ENCODE measurements at places on chromosomes 1 and 21.

DNA sequence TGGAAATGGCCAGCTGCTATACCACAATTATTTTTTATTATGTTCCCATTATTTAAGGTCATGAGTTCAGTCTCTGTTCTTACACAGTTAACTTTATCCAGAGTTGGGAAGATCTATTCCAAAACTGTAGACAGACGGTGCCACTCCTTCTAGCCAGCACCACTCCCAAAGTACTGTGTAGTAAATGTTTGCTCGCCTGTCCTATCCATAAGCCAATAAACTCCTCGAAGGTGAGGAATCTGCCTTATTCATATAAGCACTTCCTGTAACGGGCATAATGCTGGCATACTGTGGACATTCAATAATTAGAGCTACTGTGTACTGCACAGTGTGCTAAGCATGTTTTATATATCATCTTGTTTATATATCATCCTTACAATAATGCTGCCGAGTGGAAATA is 26.1 kb upstream of the STMN1 start:
- DNase-seq, result no peak

GRCh38 chr1:180952657-180953013 is 39.9 kb downstream of the KIAA1614 start:
- DNase-seq, result no peak

DNA sequence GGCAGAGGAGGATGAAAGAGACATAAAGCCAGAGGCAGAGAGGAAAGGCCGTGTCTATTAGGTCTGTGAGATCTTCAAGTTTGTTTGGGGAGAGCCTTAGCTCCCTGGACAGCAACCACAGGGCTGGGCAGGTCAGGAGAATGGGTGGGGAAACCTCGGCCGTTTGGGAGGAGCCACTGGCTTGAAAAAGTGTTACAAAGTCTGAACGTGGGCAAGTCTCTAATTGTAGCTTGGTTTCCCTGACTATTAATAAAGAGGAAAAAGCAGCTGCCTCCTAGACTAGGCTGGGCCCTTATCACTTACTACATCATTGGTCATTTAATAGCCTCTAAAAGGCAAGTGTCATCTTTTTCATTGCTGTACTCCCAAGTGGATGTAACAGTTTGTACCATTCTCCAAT is at the start of gene CCDC17:
Gene CCDC17 (minus strand): TSS at position 83 of the 400 bp plus-strand sequence. CDS start 145 bp downstream, outside the sequence.
- DNase-seq, result no peak

- no peak for DNase-seq
These were observed 56.3 kb upstream of the MAP10 start for GRCh38 chr1:232748910-232749368.

- DNase-seq, result peak; percentile 56
These were observed 585 bp downstream of the GPR3 start for GRCh38 chr1:27392778-27393635.

- DNase-seq, result no peak
These were observed 55.9 kb downstream of the HNRNPR start for GRCh38 chr1:23288201-23288600.

DNA sequence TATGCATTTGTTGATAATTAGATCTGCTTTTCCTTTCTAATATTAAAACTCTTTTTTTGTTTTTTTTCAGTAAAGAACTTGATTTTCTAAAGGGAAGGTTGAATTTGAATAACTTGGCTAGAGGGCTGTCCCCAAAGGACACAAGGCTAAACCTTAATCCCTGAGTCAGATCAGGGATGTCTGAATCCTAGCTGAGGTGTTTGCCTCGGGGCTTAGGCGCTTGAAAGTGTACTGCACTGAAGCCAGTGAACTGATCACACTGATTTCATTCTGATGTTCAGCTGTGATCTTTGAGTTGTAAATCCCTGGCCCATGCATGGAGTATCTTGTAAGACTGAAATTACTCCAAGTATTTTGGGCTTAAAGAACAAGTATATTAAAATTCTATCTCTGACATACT is 42.8 kb downstream of the MTR start:
- no peak for DNase-seq

- no peak for DNase-seq
These were observed 135.9 kb upstream of the HMCN1 start for GRCh38 chr1:185598332-185598731.

DNA sequence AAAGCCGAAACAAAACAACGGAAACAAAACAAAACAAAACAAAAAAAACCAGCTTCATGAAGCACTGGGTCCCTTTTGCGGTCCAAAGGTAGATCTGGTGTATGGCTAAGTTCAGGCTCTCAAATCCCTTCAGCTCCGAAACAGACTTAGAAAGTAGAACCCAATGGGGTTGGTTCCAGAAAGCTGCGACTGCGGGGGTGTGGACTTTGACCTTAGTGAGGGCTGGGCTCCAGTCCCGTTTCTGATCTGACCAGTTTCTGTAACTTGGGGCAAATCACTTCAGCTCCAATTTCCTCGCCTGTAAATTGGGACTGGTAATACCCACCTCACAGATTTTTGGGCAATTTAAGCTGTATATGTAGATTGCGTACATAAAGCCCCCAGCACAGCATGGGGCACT is 105.2 kb downstream of the ZSCAN20 start:
- no peak for DNase-seq

DNA sequence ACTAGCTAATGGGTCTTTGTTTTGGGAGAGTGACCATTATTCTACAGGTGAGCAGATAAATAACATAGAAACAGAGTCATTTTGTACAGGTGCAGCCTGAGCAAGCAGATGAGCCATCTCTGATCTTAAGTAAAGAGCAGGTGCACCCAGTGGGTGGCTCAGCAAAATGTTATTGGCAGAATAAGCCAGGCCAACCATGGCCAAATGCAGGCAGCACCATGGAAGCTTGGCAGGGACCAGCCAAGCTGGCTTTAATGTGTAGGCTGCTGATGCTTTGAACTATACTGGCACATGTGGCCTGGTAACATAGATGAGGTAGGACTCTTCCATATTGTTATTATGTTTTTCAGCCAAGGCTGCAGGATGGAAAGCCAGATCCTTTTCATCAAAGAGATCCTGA is 553.3 kb upstream of the ZRANB2 start:
- DNase-seq, result peak; percentile 65

GRCh38 chr1:225479996-225480720 is 52.3 kb upstream of the LBR start:
- no peak for DNase-seq

DNA sequence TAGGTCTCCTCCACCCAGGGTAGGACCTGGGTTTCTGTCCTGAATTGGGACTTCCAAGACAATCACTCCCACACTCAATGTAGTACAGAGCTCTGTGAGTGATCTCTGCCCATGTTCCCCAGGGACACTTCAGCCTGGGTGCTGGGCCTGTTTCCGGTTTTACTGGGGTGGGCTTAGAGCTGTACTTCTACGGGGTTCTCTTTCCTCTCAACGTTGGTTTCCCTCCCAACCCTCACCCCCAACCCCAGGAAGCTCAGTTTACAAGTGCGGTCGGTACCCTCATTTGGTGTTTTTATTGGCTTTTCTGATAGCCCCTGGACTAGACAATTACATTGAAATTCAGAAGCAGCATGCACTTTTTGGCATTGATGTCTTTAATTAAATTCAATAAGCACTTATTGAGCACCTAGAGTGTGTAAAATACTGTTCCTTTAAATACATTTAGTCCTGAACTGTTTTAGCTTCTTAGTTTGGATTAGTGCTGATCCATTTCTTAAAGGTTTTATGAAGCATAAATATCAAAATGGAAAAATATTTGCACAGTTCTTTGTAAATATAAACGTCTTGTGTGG is 542 bp upstream of the XPR1 start:
- peak; percentile 44 for DNase-seq

GRCh38 chr1:160095382-160096105 is 2.9 kb downstream of the IGSF8 start:
- no peak for DNase-seq

DNA sequence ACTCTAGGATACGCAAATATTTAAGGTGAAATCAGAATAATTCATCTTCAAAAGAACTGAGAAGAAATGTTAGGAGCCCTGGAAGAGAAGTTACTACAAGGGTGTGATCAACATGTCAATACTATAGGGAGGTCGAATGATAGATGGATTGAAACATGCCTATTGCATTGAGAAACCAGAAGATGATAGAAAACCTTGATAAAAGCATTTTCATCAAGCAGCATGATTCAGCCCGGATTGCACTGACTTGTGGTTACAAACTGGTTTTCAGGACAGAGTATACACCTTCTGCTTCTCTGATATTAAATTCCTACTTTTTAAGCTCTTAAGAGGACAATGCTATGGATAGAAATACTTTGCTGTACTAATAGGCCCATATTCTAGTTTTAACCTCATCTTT is 164.2 kb downstream of the FMN2 start:
- DNase-seq, result no peak

DNA sequence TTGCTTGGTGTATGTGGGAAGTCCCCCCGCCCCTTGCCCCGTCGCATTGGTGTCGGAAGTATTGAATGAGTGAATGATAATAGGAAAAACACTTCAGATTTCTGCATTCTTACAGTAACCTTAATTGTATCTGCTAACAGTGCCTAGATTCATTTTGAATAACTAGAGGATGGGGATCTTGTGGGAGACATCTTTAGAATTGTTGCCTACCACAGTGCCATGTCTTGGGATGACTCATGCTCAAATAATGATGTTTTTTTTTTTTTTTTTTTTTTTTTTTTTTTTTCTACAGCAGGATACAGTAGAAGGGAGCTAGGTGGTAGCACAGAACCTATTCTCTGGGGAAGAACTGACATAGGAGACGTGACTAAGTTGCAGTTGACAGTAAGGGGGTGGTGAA is 237.9 kb downstream of the USP25 start:
- no peak for DNase-seq

DNA sequence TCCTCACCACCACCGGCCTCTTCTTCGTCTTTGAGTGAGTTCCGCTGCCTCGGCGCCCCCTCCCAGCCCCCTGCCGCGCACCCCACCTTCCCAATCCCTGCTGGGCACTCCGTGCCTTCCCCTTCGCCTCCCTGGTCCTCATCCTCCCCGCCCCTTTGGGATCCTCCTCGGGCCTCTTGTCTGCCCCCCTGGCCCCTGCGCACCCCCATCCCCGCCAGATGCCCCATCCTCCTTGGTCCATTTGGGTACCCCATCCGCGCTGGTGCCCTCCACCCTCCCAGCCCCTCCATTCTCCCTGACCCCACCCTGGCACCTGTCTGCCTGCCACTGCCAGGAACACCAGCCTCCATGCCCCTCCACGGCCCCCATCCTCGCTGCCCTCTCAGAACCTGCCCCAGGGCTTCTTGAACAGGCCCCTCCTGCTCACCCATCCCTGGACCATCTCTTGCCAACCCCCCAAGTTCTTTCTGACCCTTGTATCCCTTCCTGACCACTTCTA is 667 bp downstream of the ZDHHC18 start:
- no peak for DNase-seq

DNA sequence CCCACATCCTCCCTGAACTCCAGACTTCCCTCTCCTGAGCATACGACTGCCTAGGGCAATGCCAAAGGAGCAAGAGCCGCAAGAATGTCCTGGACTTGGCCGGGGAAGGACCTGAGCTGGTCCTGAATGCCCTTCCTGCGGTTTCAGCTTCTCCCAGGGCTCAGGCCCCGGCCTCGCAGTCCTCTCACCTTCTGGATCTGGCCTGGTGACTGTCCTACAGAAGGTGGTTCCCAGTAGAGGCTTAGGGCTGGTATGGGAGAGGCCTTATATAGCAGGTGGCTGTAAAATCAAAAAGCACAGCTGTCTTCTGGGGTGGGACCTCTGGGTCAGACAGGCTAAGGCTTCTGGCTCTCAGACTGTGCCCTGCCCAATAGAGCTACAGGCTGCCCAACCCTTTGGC is at the start of gene LYPD8:
Gene LYPD8 (minus strand): TSS at position 243 of the 400 bp plus-strand sequence. CDS start 4,678 bp downstream, outside the sequence.
- DNase-seq, result no peak

DNA sequence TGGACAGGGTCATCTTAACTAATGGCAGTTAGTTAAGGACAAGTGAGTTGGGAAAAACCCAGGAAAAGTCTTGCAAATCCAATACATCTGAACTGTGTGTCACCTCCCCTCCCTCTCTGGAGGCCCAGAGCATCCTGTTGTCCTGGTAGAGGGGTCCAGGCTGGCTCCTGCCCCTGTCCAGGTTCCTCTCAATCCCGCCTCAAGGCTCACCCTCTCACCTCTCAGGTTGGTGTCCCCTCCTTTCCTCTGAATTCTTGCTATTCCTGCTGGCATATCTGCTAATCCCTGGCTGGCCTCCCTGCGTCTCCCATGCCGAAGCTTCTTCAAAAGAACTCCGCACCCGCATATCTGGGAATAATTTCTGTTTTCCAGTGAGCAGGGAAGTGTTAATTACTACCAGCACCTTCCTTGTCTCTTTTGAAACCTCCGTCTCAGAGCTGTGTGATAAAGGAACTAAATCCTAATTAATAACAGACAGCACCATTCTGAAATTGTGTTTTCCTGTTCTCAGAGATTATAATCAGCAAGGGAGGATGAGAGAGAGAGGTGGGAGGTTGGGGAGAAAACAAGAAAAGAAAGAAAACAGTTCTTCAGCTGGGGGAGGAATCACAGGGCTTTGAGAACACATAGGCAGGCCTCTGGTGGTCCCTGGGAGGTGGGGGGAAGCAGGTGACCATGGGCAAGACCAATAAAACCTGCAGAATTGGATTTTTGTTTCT is 568.0 kb downstream of the PTPRU start:
- no peak for DNase-seq

- peak; percentile 82 for DNase-seq
These were observed 46.7 kb upstream of the FOXO6 start for GRCh38 chr1:41314376-41315145.

GRCh38 chr1:48002142-48002541 is 5.0 kb upstream of the TRABD2B start:
- no peak for DNase-seq

- DNase-seq, result no peak
These were observed 68.8 kb upstream of the ACOT11 start for GRCh38 chr1:54479251-54479650.

DNA sequence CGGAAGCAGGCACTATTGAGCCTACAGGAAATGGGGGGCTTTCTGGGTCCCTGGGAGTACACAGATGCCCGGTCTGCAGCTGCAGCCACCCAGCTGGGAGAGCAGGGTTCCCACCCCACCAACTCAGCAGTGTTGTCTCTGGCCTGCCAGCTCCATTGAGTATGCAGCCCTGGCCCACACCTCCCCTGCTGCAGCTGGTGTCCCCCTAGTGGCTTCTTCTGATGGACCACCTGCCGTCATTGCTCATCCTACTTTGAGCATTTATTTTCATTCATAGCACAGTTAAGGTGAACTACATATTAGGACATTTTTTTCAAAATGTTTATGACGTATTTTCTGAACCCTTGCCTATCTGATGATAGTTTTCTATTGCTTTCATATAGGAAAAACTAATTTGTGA is 189.8 kb upstream of the LYPLAL1 start:
- no peak for DNase-seq

GRCh38 chr1:2083666-2084065 is 33.5 kb downstream of the PRKCZ start:
- DNase-seq, result no peak

GRCh38 chr1:153362187-153362775 is 4.6 kb downstream of the S100A9 start:
- DNase-seq, result no peak

- peak; percentile 74 for DNase-seq
These were observed 367.1 kb upstream of the ESRRG start for GRCh38 chr1:217090060-217090911.

DNA sequence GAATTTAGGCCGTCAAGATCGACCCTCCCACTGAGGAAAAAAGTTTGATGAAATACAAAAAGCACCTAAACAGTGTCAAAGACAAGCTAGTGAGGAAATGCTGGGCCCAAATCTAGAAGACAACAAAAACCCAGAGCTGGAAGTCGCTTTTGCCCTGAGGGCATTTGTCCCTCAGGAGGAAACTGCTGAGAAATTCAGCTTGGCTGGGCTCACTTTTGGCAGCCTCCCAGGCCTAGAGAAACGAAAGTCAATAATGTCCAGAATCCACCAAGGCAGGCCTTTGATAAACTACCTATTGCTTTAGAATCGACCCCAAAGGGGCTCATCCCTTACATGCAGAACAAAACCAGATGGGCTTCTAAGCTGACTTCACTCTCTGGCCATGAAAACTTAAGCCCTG is 38.9 kb downstream of the SYT2 start:
- no peak for DNase-seq

Data from NCI-H1417 (cell line).